ENCODE measurements at places on chromosomes 5 and 9.

- peak; percentile 77 for DNase-seq
Observed at GRCh38 chr9:83620841-83621636, 1.9 kb upstream of the IDNK start.

DNA sequence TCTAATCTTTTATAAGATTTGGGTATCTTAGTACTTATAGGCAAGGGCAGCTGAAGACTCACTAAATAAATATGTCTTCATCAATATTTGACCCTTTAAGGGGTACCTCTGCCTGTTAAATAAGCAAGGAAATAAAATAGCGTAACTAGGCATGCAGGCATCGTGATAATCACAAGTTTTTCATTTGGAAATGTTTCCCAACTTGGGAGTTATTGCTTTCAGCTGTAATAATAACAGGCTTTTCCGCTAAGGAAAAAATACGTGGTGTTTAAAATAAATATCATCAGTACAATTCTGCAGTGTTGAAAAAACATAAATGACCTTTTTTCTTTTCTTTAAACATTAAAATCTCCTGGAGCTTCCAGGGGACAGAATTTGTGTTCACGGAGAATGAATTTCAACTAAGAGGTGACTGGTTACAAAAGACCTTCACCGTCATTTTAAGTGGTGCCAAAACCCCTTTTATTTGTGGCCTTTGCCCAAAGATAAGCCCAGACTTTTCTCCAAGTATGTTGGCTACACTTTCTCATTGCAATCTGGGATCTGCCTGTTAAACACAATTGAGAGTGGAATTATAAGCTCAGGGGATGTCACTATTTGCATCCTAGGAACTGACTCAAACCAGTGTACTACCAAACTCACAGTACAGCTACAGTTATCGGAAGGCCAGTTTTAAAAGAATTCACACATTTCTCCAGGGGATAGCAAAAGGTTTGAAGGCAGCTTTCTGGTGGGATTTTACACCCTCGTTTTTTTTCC, 218.6 kb downstream of the FBXL7 start:
- no peak for DNase-seq

GRCh38 chr5:55495216-55495615, 39.5 kb downstream of the PLPP1 start:
- DNase-seq = no peak

DNA sequence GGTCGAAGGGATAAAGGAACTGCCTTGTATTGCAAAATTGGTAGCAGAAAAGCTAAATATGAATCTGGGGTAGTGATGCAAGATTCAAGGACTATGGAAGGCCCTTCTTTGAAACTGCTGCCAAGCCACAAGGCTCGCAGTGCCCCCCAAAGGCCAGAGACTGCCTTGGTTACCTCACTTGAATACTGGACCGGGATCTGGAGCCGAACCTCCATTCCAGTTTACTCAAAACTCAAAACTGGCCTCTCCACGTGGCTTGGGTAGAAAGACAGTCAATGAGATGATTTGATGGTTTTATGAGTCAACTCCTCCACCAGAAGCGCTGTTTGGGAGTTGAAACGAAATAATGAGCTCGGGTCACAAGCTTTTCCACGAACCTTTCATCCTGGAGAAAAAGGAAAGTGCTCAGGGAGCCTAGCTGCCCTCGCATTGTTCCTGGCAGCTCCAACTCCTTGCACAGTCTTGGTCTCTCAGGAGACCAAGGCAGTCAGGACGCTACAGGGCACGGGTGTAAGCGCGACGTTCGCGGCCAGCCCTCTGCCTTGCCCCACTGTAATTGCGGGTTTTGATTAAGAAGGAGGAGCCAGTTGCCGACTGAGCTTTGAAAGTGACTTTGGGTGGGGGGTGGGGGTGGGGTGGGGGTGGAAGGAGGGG, 2.8 kb downstream of the ST8SIA4 start:
- peak; percentile 28 for DNase-seq

GRCh38 chr5:140225396-140225795, 50.4 kb downstream of the CYSTM1 start:
- no peak for DNase-seq

- no peak for DNase-seq
Observed at GRCh38 chr5:95217351-95217750, 67.5 kb downstream of the MCTP1 start.

GRCh38 chr5:131357739-131358561, 94.1 kb downstream of the CDC42SE2 start:
- no peak for DNase-seq

GRCh38 chr5:4104831-4105597, 509.4 kb downstream of the IRX1 start:
- no peak for DNase-seq

DNA sequence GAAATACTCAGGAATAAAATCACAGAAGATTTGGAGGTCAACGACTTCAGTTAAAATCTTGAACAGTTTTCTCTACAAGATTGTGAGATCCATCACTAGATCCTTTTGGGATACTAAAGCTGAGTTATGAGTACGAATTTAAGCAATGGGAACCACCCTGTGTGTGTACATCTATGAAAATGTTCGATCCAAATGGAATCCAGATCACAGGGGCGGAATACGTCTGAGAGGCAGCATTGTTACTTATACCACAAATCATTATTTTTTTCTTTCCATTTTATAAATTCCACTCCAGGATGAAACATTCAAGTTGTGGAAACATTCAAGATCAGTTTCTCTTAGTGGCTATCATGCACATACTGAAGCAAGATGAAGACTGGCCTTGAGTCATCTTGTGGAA, 239.3 kb upstream of the PAPPA start:
- no peak for DNase-seq

GRCh38 chr9:134570711-134571325, 70.8 kb upstream of the COL5A1 start:
- peak; percentile 3 for DNase-seq

GRCh38 chr9:104743376-104743985, 4.0 kb upstream of the NIPSNAP3A start:
- DNase-seq = peak; percentile 57

DNA sequence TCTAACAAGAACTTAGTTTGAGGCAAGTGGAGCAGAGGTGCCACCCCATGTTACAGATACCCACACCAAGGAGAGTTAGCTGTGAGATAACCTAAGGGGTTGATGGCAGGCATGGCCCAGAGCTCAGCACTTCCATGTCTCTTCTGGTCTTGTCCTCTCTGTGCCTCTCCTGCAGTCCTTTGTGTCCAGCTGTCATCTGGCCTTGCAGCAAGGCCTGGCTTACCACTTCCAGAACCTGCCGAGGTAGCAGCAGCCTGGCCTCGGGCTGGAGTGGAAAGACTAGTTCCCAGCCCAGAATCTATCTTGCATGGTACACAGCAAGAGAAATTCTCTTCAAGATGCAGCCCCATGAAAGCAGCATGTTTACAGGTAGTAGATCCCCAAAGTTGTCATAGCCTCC, 41.5 kb downstream of the PIP5K1B start:
- DNase-seq = no peak

- DNase-seq = no peak
Observed at GRCh38 chr9:88072831-88073375, 65.4 kb downstream of the SPATA31C2 start.

GRCh38 chr9:98168941-98169488, 23.4 kb downstream of the CORO2A start:
- DNase-seq = peak; percentile 50

GRCh38 chr5:64861281-64861680, 92.6 kb downstream of the CWC27 start:
- no peak for DNase-seq

DNA sequence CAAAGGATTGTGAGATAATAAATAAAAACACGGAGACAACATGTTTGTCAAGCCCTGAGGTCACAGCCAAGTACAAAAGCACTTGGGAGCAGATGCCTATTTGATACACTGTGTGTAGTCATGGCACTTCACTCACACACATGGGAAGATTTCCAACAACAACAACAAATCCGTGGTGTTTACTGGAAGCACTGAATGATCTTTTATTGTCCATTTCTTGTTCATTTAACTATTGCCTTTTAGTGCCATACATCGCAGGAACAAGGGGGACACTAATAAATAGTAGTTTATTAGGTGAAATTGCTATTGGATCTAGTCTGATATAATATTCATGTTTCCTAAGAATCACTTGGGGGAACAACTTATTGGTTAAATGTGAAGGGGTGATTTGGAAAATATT, 20.4 kb upstream of the GDNF start:
- DNase-seq = no peak

DNA sequence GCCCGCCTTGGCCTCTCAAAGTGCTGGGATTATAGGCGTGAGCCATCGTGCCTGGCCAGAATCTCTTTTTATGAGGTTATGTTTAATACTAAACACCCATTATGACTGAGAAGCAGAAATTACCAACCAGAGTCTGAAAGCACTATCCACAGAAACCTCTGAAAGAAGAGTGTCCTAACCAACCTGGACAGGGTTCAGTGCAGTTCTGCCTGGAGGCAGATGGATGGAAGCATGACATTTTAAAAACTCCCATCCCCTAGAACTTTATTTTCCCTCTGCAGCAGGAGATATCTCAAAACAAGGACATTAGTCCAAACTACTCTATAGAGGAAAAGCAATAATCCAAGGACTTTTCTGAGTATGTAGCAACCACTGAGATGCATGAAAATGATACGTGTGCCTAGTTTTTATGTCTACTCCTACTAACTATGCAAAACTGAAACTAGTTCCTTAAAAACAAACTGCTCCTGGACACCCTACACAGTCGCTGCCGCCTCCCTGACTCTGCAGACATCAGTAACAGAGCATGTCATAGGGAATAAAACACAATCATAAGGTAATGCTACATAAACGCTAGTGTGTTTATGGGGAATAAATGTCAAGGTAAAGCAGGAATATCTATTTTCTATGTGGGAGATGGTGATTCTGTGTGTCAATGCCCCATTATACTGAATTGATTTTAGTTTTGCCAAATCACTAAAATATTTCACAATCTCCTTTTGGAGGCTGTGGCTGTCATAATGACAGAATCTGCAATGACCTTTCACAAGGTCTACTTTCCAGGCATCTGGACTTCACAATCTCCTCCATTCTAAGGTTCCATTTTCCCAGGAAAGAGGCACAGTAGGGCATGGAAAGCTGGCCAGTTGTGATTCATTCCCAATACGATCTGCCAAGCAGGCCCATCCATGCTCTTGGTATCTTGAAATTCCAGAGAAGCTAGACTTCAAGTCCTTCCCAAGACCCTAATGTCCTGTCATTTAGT, 122.8 kb downstream of the SIL1 start:
- no peak for DNase-seq

GRCh38 chr9:132143359-132143758, 18.5 kb upstream of the NTNG2 start:
- no peak for DNase-seq

DNA sequence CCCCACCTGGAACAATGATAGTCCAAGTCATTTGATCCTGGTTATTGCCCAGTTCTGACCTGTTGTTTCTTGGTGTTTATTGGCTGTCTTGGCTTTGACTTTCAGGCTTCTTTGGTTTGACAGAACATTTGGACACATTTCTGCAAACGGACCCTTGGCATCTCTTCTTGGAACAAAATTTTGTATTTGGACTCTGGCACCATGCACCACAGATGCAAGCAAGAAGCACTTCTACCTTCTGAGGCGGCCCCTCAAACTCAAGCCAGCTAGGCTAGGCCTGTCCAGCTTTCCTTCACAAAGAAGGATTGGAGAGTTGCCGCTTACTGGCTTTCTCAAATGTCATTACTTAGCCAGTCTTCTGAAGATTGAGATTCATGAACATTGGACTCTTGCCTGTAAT, 23.1 kb upstream of the FGF10 start:
- DNase-seq = no peak

GRCh38 chr9:34624475-34625185, 4.2 kb downstream of the ARID3C start:
- DNase-seq = no peak

DNA sequence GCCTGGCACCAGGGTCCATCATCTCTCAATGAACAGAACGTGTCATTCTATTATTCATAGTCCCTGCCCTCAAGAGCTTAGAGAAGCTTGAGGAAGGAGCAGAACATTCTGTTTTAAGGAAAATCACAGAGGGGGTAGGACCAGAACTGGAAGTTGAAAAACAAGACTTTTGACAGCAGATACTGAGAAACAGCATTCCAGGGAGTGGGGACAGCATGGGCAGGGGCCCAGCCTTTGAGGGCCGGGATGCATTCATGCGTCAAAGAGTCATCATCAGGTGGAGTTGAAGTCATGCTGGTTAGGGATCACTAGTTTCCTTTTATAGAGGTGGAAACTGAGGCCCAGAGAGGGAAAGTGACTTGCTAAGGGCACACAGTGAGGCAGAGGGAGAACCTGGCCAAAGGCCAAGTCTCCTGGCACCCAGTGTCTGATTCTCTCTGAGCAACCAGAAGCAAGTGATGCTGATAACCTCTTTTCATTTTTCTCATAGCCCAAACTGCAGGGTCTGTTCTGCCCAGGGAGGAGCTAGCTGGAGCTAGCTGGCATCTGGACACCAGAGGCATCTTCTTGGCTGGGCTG, 41.5 kb upstream of the STXBP1 start:
- DNase-seq = no peak

DNA sequence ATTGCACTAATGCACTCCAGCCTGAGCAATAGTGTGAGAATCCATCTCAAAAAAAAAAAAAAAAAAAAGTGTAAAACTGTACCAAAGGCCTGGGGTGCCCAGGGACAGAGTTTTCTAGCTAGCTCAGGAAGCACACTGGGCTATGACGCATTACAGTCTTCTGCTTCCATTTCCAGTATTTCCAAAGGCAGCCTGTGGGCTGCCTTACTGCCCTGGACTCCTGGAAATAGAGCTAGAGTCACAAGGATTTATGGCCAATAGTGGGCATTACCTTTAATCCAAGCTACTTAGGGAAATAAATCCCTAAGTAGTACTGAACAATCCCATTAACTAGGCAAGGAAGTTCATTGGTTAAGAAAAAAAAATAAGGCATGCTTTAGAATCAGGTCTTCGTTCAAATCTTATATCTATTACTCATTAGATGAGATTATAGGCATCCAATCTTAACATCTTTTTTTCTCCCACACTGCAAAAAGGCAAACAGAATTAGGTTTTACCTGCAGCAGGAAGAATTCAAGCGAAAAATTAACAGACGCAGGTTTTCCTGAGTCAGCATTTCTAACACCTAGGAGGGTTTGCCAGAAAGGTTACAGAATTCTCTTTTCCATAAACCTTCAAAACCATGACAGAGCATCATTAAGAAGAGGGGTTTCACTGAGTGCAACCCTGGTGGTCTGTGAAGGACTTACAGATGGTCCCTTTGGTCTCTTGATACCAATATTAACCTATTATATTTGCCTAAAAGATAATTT, 85.6 kb upstream of the CCDC112 start:
- DNase-seq = no peak

DNA sequence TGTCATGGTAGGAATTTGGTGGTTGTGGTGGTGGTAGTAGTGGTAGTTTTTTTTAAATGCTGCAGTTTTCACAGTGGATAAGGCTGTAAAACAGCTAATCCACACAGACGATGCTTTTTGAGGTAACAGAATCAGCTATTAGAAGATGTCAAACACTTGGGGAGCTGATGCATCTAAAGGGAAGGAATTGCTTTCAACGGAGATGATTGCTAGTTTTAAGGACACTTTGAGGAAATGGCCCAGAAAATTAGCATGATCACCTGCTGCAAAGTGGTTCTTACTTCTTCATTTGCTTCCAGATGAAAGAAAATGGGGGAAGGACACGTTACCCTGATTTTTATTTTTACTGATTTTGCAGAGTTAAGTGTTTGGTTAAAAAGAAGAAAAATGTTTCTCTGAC, 178.2 kb upstream of the ATP10B start:
- no peak for DNase-seq
